ENCODE measurements at places on chromosomes 4 and X. TPM values are rescaled to one million over a fixed set of nuclear protein-coding genes. Genes with fewer than 3 reads are reported as not detected.

The ALAS2 gene
- total RNA-seq = not detected

The SSX2B gene
- not detected for total RNA-seq

The PF4V1 gene
- total RNA-seq = not detected

The SPARCL1 gene
- not detected for total RNA-seq

The PCSK1N gene
- 8.5 TPM for total RNA-seq

The FRMPD3 gene
- not detected for total RNA-seq

The IL15 gene
- total RNA-seq = 4.7 TPM

The ADH1C gene
- total RNA-seq = not detected

The GPR34 gene
- total RNA-seq = not detected
